ENCODE measurements at places on chromosomes 5 and 9. TPM values are rescaled to one million over a fixed set of nuclear protein-coding genes. Genes with fewer than 3 reads are reported as not detected.

The NAIP gene
- total RNA-seq = 8.0 TPM

The IFNK gene
- total RNA-seq = not detected

DNA sequence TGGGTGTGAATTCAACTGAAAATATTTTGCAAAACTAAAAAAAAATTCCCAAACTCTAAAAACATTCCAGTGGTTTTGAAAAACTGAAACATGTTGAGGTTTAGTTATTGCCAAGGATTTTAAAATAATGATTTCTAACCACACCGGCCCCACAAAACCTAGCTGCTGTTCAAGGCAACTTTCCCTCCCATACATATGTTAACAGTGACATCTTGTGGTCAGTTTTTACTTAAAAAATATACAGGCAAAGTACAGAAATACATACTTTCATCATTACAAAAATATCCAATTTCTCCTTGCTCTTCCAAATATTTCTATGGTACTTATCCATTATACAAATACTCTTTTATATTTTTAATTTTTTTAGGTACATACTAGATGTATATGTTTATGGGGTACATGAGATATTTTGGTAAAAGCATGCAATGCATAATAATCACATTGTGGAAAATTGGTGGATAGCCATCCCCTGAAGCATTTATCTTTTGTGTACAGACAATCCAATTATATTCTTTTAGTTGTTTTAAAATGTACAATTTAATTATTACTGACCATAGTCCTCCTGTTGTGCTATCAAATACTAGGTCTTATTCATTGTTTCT is 34.4 kb upstream of the MRPS30 start:
- no peaks in the 10 kb centered on the region for H3K4me1 ChIP-seq
- no peak overlapping the region for H3K27ac ChIP-seq
- peak; percentile 32 for DNase-seq
- H3K27me3 ChIP-seq = no peaks in the 10 kb centered on the region

The DRD1 gene
- total RNA-seq = 1.0 TPM

The FBP1 gene
- 0.36 TPM for total RNA-seq

- H3K27ac ChIP-seq = no peak overlapping the region
- H3K4me3 ChIP-seq = no peak overlapping the region
- no peak for DNase-seq
Observed at GRCh38 chr5:124528838-124529237, 217.6 kb downstream of the ZNF608 start.

DNA sequence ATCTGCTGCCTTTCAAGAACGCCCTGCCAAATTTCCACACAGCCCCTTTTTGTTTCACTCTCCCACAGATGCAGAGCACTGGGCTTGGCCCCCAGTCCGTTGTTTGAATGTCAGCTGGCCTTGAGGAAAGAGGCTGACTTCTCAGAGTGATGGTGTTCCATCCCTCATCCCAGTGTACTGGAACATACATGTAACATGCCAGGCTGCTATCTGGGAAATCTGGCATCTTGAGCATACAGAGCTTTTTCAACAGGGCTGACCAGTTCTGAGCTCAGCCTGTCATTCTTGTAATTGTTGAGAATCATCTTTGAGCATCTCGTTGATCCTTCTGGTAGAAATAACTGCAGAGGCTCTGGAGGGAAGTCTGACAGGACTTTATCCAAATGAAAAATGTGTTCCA is 2.8 kb downstream of the GALNT10 start:
- H3K4me1 ChIP-seq = peaks cover 20% of the 10 kb centered on the region
- no peak overlapping the region for H3K4me3 ChIP-seq
- no peak overlapping the region for H3K27ac ChIP-seq
- H3K36me3 ChIP-seq = no peaks in the 10 kb centered on the region
- no peak for DNase-seq

The IL33 gene
- total RNA-seq = not detected

DNA sequence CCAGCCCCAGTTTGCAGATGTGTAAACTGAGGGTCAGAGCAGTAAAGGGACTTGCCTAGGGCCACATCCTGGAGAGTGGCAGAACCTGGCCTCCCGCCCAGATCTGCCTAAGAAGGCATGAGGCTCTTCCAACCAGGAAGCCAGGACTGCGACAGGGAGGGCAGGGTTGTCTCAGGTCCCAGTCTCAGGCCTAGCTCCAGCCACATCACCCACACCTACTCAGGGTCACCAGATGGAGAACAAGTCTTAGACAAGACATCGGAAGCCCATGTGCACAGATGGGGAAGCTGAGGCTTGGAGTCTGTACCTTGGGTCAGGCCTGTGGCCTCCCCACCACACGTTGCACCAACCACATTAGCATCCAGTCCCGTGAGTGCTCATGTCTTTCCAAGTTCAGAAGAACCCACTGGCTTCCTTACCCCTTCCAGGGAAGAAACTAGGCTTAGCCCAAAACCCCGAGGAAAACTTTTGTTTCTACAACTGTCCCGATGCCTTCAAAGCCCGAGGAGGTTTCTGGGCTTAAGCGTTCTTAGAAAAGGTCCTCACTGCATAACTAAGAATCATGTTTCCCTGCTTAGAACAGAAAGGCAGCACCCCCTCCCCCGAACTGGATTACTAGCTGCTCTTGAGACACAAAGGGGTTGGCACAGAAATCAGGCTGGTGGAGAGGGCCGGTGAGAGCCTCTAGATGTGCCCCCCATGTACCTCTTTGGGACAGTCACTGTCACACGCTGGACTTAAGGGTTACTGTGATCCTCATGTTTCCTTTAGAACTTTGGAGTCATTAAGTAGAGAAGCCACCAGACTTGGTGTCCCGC is 2.2 kb downstream of the FAM78A start:
- DNase-seq = no peak
- no peaks in the 10 kb centered on the region for H3K27me3 ChIP-seq
- H3K4me3 ChIP-seq = no peak overlapping the region
- H3K4me1 ChIP-seq = no peaks in the 10 kb centered on the region
- H3K36me3 ChIP-seq = no peaks in the 10 kb centered on the region

GRCh38 chr9:127112735-127113161 is 9.7 kb downstream of the ANGPTL2 start:
- no peak for DNase-seq
- no peaks in the 10 kb centered on the region for H3K27me3 ChIP-seq
- H3K4me3 ChIP-seq = no peak overlapping the region
- H3K36me3 ChIP-seq = no peaks in the 10 kb centered on the region
- H3K27ac ChIP-seq = no peak overlapping the region

All from Panc1 (cell line).